ENCODE measurements at places on chromosomes 4 and X. TPM values are rescaled to one million over a fixed set of nuclear protein-coding genes. Genes with fewer than 3 reads are reported as not detected.

- no peak for DNase-seq
These were observed 103.5 kb upstream of the PPARGC1A start for GRCh38 chr4:23993373-23993772.

- no peak for DNase-seq
These were observed 75.2 kb downstream of the PALLD start for GRCh38 chr4:168572002-168572401.

DNA sequence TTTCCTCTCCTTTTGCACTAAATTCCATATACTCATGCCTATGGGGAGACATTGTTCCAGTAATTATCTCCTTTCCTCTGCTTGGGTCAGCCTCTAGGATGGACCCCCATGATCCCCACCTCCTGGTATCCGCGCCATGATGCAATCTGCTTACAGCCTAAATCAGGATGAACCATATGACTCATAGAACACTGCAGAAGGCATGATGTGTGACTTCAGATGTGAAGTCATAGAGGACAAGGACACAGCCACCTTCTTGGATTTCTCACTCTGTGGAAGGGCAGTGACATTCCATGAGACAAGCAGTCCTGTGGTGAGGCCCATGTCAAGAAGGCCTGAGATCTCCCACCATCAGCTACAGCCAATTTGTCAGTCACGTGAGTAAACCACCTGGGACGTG, 9.0 kb upstream of the TMEM144 start:
- DNase-seq, result no peak

DNA sequence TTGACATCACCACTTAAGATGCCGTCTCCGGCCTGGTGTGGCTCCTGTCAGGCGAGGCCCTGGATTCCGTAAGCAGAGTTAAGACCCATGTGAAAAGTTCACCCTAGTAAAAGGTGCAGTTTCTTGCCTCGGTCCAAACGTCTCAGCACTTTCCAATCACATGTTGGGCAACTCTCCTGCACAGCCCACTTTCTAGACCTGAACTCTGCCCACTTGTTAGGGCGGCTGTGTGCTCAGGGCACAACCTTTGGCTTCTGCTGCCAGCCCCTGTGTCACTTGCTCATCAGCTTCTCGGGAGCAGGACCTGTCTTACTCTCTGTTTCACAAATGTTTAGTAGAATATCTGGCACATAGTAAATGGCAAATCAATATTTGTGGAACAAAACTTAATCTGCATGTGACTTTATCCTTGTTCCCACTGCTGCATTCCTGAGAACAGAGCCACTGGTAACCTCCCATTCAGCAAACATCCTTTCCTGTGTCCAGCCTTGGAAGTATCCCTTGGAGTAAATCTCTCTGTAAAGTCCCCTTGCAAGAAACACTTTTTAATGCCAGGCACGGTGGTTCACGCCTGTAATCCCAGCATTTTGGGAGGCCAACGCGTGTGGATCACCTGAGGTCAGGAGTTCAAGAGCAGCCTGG, 38.7 kb upstream of the SH3RF1 start:
- no peak for DNase-seq

GRCh38 chr4:78612398-78613178, 61.0 kb downstream of the ANXA3 start:
- DNase-seq, result no peak

DNA sequence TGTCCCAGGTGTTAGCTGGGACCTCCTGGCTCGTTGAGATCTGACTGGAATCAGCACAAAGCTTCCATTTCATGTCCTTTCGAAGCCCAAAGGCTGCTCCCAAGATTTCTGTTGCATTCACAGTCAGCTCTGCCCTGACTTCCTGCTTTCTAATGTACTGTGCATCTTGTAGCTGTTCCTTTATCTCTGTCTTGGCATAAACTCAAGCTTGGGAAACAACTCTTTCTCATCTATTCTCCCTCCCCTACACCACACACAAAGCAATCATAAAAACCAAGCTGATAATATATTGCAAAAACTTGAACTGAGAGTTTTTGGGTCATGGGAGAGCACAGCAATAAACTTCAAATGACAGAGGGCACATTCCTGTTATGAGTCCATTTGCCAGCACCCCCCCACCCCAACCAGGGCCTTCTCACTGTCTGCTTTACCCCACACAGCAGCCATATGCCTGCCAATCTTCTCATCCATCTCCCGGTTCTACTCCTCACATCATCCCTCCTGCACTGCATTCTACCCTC, 76.3 kb downstream of the SYNPO2 start:
- DNase-seq, result no peak

SUPT20HL1 gene
- total RNA-seq, result not detected

GPR34 gene
- not detected for total RNA-seq

RGN gene
- total RNA-seq, result not detected

ZNF732 gene
- total RNA-seq, result not detected

All from activated CD4-positive, alpha-beta memory T cell treated with anti-CD3 and anti-CD28 coated beads, Interleukin-2, amount 10 ng/mL, durations not matched to agents 7 days and 5 days (primary cell).